ENCODE measurements at places on chromosomes 16 and 17.
A peak's percentile ranks its signal among the peaks of the same experiment; 100 is the strongest.

DNA sequence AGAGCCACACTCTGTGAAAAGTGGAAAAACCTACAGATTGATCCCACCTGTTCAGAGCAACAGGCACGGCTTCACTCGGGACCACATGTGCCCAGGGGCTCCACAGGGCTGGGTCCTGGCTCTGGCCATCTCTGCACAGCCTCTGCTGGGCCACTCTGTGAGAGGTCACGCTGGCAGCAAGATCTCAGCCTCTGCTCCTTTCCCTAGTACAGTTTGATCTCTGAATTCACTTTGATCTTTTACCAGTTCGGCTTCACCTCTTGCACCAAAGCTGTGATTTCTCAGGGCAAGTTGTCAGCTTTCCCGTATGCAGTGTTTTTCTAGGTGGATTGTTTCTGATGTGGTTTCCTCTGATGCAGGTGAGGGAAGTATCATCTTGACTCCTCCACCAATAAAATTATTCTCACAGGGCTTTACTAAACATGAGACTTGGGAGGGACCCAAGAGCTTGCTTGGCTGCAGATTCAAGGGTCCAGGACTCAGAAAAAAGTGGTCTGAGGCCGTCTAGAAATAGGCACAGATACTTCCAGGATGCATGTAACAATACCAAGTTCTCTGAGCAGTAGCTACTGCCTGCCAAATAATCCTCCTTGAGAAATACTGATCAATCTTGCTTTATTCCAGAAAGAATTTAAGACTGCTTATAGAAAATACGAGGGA is 24.0 kb upstream of the ALDH3A1 start:
- no peaks in the 10 kb centered on the region for H3K27me3 ChIP-seq
- H3K4me3 ChIP-seq: no peak overlapping the region

- H3K4me1 ChIP-seq: no peaks in the 10 kb centered on the region
- no peaks in the 10 kb centered on the region for H3K36me3 ChIP-seq
- H3K4me3 ChIP-seq: no peak overlapping the region
- DNase-seq: no peak
Measured at GRCh38 chr16:63461248-63461841, 1425.1 kb upstream of the CDH8 start.

DNA sequence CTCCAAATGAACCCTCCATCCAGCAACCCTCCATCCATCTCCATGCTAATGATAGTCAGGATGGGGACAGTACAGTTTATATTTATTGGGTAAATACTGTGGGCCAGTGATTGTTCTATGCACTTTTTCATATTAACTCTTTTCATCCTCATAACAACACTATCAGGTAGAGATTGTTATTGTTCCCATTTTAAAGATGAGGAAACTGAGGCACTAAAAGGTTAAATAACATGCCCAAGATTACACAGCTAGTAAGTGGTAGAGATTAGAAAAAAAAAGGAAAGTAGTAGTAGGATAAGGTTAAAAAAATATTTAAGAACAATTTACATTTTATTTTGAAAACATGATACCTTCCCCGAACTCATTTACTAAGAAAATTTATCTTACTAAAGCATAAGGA is 21.9 kb upstream of the SUPT4H1 start:
- no peaks in the 10 kb centered on the region for H3K4me1 ChIP-seq
- no peak for DNase-seq
- H3K27me3 ChIP-seq: no peaks in the 10 kb centered on the region
- no peaks in the 10 kb centered on the region for H3K36me3 ChIP-seq
- H3K4me3 ChIP-seq: no peak overlapping the region
- no peak overlapping the region for H3K27ac ChIP-seq

- no peak overlapping the region for H3K27ac ChIP-seq
- DNase-seq: no peak
- H3K4me3 ChIP-seq: no peak overlapping the region
- H3K27me3 ChIP-seq: no peaks in the 10 kb centered on the region
- no peaks in the 10 kb centered on the region for H3K36me3 ChIP-seq
Measured at GRCh38 chr17:17416400-17417360, 60.1 kb upstream of the MED9 start.

DNA sequence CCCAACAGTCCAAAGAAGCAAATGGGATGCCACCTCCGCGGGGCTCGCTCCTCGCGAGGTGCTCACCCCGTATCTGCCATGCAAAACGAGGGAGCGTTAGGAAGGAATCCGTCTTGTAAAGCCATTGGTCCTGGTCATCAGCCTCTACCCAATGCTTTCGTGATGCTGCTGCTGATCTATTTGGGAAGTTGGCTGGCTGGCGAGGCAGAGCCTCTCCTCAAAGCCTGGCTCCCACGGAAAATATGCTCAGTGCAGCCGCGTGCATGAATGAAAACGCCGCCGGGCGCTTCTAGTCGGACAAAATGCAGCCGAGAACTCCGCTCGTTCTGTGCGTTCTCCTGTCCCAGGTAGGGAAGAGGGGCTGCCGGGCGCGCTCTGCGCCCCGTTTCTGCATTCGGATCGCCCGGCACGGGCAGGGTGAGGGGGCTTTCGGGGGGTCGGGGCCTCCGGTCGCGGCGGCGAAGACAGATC is at the start of gene CDH13:
Gene CDH13, plus strand, starts transcription at position 179 of the 471 bp plus-strand sequence.
- peak within 1 kb of the TSS; percentile 45 for H3K27ac ChIP-seq
- H3K27me3 ChIP-seq: no peaks in the 10 kb centered on the region
- no peaks in the 10 kb centered on the region for H3K36me3 ChIP-seq
- H3K4me3 ChIP-seq: peak within 1 kb of the TSS; percentile 86
- DNase-seq: peak; percentile 83

GRCh38 chr16:62596125-62596524 is 559.9 kb upstream of the CDH8 start:
- no peak overlapping the region for H3K27ac ChIP-seq
- no peaks in the 10 kb centered on the region for H3K36me3 ChIP-seq
- DNase-seq: no peak
- H3K4me1 ChIP-seq: no peaks in the 10 kb centered on the region

DNA sequence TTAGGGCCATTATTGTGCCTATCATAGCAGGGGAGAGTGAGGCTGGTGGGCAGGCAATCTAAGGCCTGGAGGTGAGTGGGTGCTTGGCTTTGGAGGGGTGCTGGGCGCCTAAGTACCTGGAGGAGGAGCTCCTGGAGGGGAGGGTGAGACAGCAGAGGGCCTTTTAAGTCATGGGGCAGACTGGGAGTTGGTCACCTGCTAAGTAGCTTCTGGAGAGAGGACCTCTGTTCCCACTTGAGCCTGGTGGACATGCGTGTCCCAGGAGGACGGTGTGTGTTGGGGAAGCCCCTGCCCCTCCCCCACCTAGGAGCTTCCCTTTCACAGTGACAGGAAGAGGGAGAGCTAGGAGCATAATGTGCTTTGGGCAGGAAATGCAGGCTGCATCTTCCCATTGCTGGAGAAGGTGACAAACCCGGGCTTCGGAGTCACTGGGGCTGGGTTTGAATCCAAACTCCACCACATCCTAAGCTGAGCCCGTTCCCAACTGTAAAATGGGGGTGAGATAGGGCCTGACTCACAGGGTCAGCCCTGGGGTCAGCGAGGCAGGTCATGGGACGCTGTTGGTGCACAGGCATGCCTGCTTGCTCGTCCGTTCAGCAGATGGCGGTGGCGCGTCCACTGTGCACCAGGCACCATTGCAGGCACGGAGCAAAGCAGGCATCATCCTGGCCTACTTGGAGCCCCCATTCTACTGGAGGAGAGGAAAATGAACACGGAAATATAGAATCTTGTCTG is 37.9 kb downstream of the CMIP start:
- no peak for DNase-seq
- no peaks in the 10 kb centered on the region for H3K36me3 ChIP-seq
- no peaks in the 10 kb centered on the region for H3K4me1 ChIP-seq
- H3K4me3 ChIP-seq: no peak overlapping the region

DNA sequence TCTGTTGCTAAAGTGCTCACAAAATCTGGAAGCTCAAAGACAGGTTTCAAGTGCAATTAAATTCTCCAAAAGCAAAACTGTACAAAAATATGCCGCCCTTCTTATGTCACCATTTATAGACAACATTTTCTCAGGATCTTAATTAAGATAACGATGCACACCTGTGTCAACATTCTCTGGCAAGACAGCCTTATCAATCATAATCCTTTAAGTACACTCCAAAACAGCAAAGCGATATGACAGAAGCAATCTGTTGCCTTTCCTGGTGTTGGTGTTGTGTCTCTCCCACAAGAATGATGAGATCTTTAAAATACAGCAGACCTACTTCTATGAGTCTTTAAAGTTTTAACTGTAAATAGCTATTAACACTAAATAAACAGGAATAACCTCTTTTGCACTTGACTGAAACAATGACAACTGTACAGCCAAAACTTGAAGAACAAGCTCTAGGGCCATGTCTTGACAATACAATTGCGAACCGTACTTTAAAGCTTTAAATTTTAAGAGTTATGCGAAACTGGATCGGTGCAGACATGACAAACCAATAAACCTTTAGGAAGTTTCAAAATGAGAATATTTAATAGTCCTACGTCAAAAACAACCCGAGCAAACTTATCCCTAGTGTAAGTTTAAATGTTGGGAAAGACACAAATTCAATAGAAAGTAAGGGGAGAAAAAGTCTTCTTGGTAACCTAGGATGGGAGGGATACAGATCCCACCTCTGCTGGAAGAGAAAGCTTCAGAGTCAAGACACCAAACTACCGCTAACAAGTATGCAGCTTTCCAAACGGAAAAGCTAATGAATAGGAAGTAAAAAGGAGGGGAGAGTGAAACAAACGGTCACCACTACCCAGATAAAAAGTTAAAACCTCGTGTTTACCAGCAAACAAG is 3.3 kb upstream of the IRX5 start:
- H3K27ac ChIP-seq: no peak overlapping the region
- H3K36me3 ChIP-seq: no peaks in the 10 kb centered on the region
- H3K27me3 ChIP-seq: no peaks in the 10 kb centered on the region
- H3K4me1 ChIP-seq: no peaks in the 10 kb centered on the region

- no peak overlapping the region for H3K4me3 ChIP-seq
- DNase-seq: no peak
- peaks cover 6% of the 10 kb centered on the region for H3K4me1 ChIP-seq
- no peaks in the 10 kb centered on the region for H3K27me3 ChIP-seq
- H3K27ac ChIP-seq: no peak overlapping the region
Measured at GRCh38 chr17:2187758-2188157, 115.8 kb downstream of the SMG6 start.

DNA sequence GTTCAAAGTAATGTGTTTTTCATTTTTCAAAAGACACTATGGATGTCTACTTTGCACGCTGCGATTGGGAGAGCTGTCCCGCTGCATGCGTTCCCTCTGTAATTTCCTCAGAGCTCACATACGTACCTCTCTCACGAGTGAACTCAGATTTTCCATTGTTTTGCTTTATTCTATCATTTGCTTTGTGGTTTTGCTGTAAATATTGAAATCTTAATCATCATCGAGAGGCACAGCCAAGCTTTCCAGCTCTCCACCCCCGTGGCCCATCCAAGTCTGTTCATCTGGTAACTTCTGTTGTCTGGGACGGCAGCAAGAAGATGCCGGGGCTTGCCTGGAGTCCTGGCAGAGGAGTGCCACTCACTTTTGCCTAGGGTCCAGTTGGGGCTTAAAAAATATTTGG is 21.1 kb downstream of the TMC6 start:
- H3K4me3 ChIP-seq: no peak overlapping the region
- DNase-seq: peak; percentile 34
- H3K4me1 ChIP-seq: no peaks in the 10 kb centered on the region
- no peak overlapping the region for H3K27ac ChIP-seq
- H3K36me3 ChIP-seq: no peaks in the 10 kb centered on the region

GRCh38 chr16:72789921-72790320 is 258.0 kb downstream of the ZFHX3 start:
- DNase-seq: no peak
- H3K27me3 ChIP-seq: no peaks in the 10 kb centered on the region
- H3K27ac ChIP-seq: no peak overlapping the region
- no peak overlapping the region for H3K4me3 ChIP-seq
- H3K4me1 ChIP-seq: no peaks in the 10 kb centered on the region

- DNase-seq: peak; percentile 41
- H3K4me1 ChIP-seq: no peaks in the 10 kb centered on the region
- H3K27me3 ChIP-seq: no peaks in the 10 kb centered on the region
- no peak overlapping the region for H3K27ac ChIP-seq
Measured at GRCh38 chr16:11674818-11675560, 6.7 kb downstream of the SNN start.

DNA sequence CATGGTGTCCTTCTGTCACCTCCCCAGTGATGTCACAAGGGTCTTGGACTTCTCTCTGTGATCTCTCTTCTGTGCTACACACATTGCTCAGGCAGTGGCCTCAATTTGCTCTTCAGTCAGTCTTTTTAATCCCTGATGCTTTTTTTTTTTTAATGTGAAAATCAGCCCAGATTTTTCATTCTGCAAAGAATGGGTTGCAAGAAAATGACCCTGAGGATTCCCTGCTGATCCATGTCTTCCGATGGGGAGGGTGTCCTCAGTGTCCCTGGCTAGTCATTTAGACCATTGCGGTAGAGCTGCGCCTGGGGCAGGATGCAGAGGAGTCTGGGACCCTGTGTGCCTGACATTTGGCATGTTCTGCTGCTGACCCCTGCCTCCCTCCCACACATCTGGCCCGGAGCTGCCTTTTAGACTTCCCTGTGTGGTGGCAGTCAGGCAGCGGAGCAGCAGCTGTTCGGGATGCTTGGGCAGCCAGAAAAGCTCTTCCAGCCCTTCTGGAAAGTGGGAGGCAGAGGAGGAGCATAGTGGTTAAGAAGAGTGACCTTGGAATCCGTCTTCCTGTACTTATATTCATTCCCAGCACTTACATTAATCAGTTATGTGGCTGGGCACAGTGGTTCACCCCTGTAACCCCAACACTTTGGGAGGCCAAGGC is 12.3 kb downstream of the GPT2 start:
- no peak overlapping the region for H3K27ac ChIP-seq
- no peaks in the 10 kb centered on the region for H3K36me3 ChIP-seq
- no peak for DNase-seq
- H3K4me1 ChIP-seq: no peaks in the 10 kb centered on the region

DNA sequence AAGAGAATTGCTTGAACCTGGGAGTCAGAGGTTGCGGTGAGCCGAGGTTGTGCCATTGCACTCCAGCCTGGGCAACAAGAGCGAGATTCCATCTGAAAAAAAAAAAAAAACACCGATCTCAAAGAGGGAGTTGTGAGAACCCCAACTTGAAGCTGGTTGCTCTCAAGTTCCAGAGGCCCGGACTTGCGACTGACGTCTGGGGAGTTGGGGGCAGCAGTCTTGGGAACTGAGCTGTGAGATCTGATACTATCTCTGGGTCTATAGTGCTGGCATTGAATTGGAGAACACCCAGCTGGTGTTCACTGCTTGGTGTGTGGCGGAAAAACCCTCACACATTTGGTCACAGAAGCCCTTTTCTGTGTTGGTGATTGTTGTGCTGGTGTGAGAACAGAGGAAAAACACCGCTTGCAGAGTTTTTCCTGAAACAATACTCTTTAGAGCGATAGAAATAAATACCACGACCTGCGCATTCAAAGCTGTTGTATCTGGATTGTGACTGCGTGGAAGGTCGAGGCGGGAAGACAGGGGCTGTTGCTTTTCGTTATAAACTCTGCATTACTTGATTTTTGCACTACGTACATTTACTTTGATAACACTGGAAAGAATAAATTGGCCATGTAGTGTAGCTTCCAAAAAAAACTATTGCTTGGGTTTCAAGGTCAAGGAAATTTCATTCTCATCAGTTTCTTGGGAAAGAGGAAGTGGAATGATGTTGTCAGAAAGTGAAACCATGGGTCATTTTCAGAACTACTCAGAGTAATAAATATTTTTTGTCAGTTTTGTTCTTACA is 8.8 kb downstream of the SCIMP start:
- no peak overlapping the region for H3K4me3 ChIP-seq
- DNase-seq: no peak
- no peaks in the 10 kb centered on the region for H3K4me1 ChIP-seq
- H3K27me3 ChIP-seq: no peaks in the 10 kb centered on the region
- no peaks in the 10 kb centered on the region for H3K36me3 ChIP-seq
